Activated naive CD4-positive, alpha-beta T cell treated with anti-CD3 and anti-CD28 coated beads for 36 hours (primary cell): ENCODE measurements at places on chromosomes 6 and 20. TPM values are rescaled to one million over a fixed set of nuclear protein-coding genes. Genes with fewer than 3 reads are reported as not detected.
A peak's percentile ranks its signal among the peaks of the same experiment; 100 is the strongest.

Gene PRKN
- 0.33 TPM for total RNA-seq

GRCh38 chr6:111748231-111748647, 125.0 kb downstream of the FYN start:
- peak overlapping the region; percentile 50 for H3K27ac ChIP-seq
- no peak for DNase-seq
- peaks cover 88% of the 10 kb centered on the region for H3K4me1 ChIP-seq
- no peaks in the 10 kb centered on the region for H3K27me3 ChIP-seq
- H3K4me3 ChIP-seq, result no peak overlapping the region
- H3K36me3 ChIP-seq, result peaks cover 36% of the 10 kb centered on the region

GRCh38 chr6:111250791-111251354, 163.6 kb downstream of the SLC16A10 start:
- no peaks in the 10 kb centered on the region for H3K4me1 ChIP-seq
- DNase-seq, result no peak
- no peaks in the 10 kb centered on the region for H3K36me3 ChIP-seq
- no peaks in the 10 kb centered on the region for H3K27me3 ChIP-seq
- no peak overlapping the region for H3K27ac ChIP-seq
- no peak overlapping the region for H3K4me3 ChIP-seq

Gene FAM217A
- total RNA-seq, result not detected

- no peak overlapping the region for H3K27ac ChIP-seq
- no peak overlapping the region for H3K4me3 ChIP-seq
- peaks cover 18% of the 10 kb centered on the region for H3K27me3 ChIP-seq
- DNase-seq, result no peak
These were observed 46.3 kb upstream of the F13A1 start for GRCh38 chr6:6366803-6367202.

Gene ORC3
- total RNA-seq, result 36.1 TPM

DNA sequence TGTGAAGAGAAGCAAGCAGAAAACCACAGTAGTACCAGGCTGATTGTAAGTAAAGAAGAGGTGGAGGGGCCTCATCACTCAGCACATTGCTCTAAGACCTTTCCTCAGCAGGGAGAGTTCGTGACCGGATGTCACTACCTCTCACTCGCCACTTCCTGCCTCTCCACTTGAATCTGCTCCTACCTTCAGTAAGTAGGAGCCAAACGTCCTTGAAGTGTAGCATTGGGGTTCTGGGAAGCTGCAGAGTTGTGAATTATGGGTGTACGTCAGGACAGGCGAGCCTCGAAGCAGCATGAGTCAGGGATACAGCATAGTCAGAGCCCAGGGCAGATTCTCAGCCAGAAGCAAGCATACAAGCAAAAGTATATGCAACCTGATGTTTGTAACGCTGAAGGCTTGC, 224.9 kb downstream of the PHACTR1 start:
- H3K4me1 ChIP-seq, result peaks cover 4% of the 10 kb centered on the region
- no peak overlapping the region for H3K27ac ChIP-seq
- no peak overlapping the region for H3K4me3 ChIP-seq
- H3K27me3 ChIP-seq, result peaks cover 13% of the 10 kb centered on the region

DNA sequence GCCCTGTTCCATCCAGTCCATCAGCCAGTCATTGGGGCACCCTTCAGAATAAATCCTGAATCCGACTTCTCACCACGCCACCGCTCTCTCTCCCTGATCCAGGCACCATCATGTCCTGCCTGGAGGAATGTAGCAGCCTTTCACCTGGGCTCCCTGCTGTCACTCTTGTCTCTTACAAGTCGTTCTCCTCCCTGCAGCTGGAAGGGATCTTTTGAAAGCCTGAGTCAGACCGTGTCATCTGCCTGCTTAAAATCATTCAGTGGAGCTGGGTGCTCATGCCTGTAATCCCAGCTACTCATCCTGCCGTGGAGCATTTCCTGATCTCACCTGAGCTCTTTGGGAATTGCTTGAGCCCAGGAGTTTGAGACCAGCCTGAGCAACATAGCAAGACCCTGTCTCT, 19.2 kb upstream of the KCNG1 start:
- H3K4me1 ChIP-seq, result no peaks in the 10 kb centered on the region
- H3K27me3 ChIP-seq, result no peaks in the 10 kb centered on the region
- no peaks in the 10 kb centered on the region for H3K36me3 ChIP-seq
- H3K27ac ChIP-seq, result no peak overlapping the region
